ENCODE measurements at places on chromosomes 11 and 22.

DNA sequence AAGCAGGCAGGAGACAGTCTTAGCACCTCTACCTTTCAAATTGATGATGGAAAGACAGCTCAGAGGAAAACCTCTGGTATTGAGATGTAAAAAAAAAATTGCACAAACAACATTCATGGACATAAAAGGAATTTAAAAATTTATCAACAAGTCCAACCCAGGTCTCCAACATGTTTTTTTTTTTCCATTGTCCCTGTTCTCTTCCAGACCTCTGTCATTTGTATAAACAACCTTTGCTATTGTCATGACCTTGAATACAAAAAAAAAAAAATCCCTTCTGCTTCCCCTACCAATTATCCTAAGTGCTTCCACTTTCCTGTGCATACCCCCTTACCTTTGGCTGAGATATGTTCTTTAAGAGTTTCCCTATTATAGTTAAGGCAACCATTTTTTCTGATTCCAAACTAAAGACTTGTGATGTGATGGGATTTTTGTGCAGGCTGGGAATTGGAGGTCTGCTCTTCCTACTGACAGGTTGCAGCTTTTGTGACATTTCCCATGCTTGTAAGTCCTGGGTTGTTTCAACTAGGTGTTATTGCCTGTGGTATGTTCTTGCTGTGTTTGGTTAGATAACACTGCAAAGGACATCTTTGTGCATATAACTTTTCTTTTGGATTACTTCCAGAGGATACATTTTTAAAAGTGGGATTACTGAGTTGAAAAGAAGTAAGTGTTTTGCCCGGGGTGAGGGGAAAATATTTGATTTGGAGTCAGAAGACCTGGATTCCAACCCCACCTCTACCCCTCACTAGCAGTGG, 67.1 kb downstream of the KIAA1671 start:
- no peak for DNase-seq

GRCh38 chr11:60396799-60397198, 540 bp downstream of the MS4A14 start:
- DNase-seq, result no peak

DNA sequence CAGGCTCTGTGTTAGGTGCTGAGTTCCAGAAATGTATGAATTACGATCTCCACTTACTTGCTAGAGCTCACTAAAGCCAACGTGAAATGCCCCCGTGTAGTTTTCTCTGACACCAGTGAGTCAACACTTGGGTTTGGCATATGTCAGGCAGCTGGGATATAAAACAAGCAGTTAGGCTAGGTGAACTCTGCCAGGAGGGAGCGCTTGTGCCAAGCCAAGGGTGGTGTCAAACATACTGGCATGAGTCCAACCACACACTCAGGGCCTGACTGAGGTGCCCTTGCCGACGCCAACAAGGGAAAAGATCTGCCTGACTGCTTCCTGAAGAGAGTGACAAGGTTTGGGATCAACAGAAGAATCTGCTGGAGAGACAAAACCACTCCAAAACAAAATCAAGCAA, 167.8 kb upstream of the NARS2 start:
- peak; percentile 14 for DNase-seq

- no peak for DNase-seq
These were observed 28.8 kb downstream of the LMO1 start for GRCh38 chr11:8234910-8235309.

- DNase-seq, result no peak
These were observed 142.7 kb downstream of the PARVA start for GRCh38 chr11:12520054-12520453.

- no peak for DNase-seq
These were observed 121.7 kb downstream of the PARVA start for GRCh38 chr11:12499071-12499470.

GRCh38 chr11:87437844-87438223, 400.1 kb downstream of the TMEM135 start:
- DNase-seq, result no peak
